Stimulated activated effector memory CD8-positive, alpha-beta T cell treated with anti-CD3 and anti-CD28 coated beads, Interleukin-12 subunit alpha, Interleukin-12 subunit beta, amount 100 ng/mL, for 72 hours (primary cell): ENCODE measurements at places on chromosomes 7 and 10.

DNA sequence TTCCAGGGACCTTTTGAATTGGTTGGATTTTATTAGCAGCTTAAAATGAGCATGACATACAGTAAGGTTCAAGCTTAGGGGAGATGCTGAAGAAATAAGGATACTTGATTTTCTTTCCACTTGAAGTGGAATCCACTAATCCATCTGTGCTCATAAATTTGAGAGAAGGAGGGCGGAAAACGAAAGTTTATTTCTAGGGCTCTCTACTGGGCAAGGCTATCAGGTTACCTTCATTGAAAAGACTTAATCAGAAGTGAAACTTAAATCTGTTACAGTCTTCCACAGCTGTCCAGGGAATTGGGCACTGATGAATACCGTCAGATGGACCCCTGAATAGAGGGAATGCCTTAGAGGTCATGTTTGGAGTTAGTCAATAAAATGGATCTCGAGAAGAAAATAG is 21.8 kb downstream of the AUTS2 start:
- no peak for DNase-seq

GRCh38 chr7:135825406-135825805 is 76.8 kb upstream of the FAM180A start:
- no peak for DNase-seq

GRCh38 chr10:121838149-121838548 is 89.7 kb downstream of the ATE1 start:
- no peak for DNase-seq

DNA sequence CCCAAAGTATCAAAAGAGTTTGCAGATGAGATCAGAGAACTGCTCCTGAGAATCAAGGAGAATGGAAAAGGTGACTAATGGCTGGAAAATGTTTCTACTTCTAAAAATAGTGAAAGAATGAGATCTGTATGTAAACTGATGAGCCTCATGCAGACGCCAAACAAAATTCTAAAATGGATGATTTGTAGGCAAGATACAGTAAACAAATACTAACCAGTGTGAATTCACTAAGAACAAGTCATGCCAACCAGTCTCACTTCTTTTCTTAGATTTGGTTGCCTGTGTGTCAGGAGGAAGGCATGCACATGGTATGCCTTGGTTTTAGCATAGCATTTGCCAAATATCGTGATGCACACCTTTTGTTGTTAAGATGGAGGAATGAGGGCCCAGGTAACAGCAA is 94.9 kb upstream of the PIK3CG start:
- DNase-seq, result no peak

GRCh38 chr7:45701701-45702510 is 127.7 kb downstream of the ADCY1 start:
- DNase-seq, result no peak

- no peak for DNase-seq
These were observed 56.8 kb upstream of the OCM2 start for GRCh38 chr7:98046816-98047215.
